ENCODE measurements at places on chromosomes 11 and 22.

- DNase-seq, result no peak
Observed at GRCh38 chr11:46607516-46607915, 9.5 kb downstream of the HARBI1 start.

- DNase-seq, result no peak
Observed at GRCh38 chr11:8011981-8012444, 24.9 kb downstream of the EIF3F start.

DNA sequence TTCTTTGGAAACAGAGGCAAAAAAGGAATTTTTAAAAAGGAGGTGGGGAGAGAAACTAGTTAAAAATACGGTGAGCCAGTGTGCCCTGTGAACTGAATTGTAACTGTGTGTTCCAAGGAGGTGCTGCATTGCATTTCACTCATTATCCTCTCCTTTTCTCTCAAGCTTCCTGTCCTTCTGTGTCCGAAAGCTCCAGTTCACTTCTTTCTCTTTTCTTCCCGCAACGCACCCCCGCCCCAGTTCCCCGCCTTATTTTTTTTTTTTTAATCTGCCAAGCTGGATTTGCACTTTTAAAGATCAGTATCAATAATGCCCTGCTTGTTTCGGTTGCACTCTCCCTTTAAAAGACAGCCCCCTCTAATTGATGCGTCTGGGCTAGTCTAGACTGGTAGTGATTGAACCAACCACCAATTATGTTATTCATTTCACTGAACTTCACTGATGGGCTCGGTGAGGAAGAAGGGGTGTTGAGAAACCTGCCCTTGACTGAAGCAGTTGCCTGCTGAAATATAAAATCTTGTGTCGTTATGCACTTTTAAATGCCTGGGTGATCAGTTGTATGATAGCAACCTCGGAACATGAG lies 18.5 kb downstream of the BLID start:
- no peak for DNase-seq

GRCh38 chr11:37942081-37942480 lies 1344.0 kb upstream of the RAG2 start:
- DNase-seq, result no peak

GRCh38 chr11:133515107-133515506 lies 17.2 kb downstream of the OPCML start:
- no peak for DNase-seq

DNA sequence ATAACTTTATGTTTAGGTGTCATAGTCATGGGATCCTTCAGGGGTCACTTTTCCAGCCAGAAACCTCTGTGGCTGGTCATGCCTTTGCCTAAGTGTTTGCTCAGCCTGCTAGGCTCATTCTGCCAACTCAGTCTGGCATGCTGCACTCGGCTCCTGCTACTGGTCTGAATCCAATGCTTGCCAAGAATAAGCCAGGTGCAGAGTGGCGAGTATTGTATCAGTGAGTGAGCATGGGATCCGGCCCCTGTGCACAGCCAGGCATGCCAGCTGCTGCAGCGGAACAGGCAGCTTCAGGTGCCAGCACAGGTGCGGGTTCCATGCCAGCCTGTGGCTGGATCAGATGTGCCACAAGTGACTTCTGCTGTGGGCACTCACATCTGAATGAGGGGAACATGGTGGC lies 1269.3 kb upstream of the CNTN5 start:
- no peak for DNase-seq

DNA sequence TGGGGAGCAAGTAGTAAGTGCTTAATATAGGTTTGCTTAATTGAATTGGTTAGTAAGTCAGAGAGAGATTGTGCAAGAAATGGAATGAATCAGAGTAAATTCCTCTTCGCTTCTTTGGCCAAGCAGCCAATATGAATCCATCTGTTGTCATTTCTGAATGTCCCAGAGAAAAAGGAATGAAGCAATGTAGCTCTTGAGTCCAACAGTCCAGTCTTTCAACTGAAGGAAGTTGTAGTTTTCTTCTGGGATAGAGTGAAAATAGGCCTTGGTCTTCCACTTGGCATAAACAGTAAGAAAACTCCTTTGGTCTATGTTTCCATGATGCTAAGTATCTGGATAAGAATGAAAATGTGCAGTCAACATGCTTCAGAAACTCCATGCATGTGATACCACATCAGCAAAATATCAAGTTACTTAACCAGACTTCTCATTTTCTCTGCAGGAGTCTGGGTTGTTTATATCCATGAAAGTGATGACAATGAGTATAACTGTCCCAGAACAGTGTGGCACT lies 1.8 kb upstream of the FIBIN start:
- no peak for DNase-seq

GRCh38 chr11:76152741-76153570 lies 53.3 kb downstream of the WNT11 start:
- no peak for DNase-seq

- no peak for DNase-seq
Observed at GRCh38 chr11:87020336-87020735, 17.4 kb upstream of the TMEM135 start.

- no peak for DNase-seq
Observed at GRCh38 chr11:60658409-60658808, 41.0 kb upstream of the MS4A8 start.

- DNase-seq, result no peak
Observed at GRCh38 chr11:16984229-16984628, 30.0 kb downstream of the PLEKHA7 start.

GRCh38 chr22:47994601-47995263 lies 1232.3 kb downstream of the TBC1D22A start:
- no peak for DNase-seq

GRCh38 chr11:40292721-40293508 lies 1166.5 kb downstream of the LRRC4C start:
- no peak for DNase-seq
